Left renal cortex interstitium (tissue), 4 donors: ENCODE measurements at places on chromosomes 16 and 17.

DNA sequence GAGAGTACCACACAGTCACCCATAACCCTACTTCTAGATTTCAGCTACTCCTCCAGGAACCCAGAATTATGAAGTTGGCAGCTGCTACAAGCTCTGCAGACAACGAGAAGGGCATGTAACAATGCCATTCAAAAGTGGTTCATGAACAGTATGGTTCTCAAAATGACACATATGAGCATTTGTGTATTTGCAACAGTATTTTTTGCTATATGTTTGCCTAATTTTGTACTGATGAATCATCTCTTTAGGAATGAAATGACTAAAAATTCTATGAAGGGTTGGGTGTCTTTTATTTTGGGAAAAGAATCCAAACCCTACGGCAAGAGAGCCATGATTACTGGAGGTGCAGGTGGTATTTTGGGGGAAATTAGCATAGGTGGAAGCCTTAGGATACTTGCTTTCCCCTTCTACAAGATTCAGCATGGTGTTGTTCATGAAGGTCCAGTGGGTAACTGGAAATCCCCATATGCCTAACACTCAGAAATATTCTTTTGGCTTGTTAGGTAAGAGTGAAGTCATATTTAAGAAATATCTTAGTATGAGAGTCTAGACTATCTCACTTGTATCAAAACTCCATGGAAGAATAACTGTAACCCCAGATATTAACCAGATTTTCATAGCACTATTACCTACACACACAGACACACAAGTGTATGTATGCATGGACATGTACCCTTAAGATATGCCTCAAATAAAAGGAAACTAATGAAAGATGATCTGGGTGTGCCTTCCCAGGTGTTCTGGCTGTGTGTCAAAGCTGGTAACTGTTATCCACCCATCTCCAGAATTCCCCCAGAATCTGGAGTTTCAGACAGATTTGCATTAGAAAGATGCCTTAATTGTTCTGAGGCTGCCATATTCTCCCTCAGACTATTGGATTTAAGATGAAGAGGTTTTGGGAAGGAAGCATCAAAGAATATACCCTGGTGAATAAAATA, 688.2 kb upstream of the SOX9 start:
- DNase-seq: no peak

DNA sequence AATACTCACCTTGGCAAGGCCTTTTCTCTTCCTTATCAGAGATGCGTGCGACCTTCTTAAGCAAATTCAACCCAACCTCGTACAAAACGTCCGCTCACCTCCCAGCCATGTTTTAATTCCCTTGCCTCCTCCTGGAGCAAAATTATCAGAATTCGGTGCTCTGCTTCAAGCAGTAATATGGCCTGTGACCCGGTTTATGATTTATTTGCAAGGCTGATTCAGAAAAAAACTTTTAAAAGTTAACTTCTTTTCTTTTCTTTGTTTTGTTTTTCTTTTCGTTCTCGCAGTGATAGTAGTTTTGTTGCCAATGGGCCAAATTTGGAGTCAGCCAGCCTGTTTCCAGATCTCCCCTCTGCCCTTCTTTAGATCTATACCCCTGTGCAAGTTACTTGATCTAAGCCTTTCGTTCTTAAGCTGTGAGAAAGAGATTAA, at the start of gene PHLPP2:
PHLPP2 (minus strand) TSS at position 382 of the 432 bp plus-strand sequence. CDS start 9,906 bp downstream, outside the sequence.
- DNase-seq: no peak

DNA sequence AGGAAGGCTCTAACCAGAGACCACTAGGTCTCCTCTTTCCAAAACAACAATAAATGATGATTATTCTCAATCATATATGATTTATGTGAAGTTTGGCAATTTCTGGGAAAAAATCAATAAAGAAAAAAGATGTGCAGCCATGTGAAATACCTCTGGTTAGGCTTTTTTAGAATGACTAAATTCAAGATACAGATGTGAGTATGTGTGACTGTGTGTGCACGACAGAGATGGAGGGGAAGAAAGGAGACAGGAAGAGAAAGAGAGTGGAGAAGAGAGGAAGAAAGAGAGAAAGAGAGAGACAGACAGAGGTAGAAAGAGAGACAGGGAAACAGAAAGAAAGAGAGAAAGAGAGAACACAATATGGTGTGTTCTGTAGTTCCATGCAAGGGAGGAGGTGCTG, 558.6 kb upstream of the CDH5 start:
- DNase-seq: no peak

DNA sequence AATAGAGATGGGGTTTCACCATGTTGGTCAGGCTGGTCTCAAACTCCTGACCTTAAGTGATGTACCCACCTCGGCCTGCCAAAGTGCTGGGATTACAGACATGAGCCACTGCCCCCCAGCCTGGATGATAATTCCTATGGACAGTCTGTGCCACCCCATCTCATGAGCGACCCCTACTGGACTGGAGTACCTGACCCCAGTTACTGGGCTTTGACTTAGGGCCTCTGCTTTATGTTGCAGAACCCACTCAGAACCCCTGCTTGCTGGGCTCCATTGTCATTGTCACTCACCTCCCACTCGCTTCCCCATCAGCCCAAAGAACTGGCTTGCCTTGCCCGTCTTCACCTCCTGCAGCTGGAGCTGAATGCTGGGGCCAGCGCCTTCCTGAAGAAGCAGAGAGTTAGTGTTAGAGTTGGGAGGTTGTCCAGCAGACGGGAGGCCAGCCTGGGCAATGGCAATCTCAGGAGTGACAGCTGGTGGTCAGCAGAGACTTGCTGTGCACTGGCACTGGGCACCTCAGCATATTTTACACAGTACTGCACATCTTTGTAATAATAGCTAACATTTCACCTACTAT, 4.0 kb downstream of the TAC4 start:
- no peak for DNase-seq

GRCh38 chr16:50244140-50244503, 22.2 kb upstream of the ADCY7 start:
- DNase-seq: no peak

- DNase-seq: no peak
Measured at GRCh38 chr17:47717979-47718621, 14.9 kb upstream of the TBX21 start.

DNA sequence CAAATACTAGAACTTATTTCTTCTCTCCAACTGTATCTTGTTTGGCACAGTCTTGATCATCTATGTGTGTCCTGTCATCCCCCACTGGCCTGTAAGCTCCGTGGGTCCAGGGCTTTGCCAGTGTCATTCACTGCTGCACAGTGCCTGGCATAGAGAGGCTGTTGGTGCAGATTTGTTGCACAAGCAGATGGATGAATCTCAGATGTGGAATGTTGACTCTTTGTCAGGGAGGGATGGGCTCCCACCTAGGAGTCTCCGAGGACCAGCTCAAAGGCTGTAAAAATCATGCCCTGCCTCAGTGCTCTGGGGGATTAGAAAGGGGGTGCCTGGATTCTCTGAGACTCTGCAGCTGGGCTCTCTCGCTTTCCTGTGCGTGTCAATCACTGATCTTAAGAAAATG, 60.6 kb downstream of the RAB11FIP4 start:
- DNase-seq: no peak
